ENCODE measurements at places on chromosomes 5 and 9.

- DNase-seq = no peak
- H3K36me3 ChIP-seq = peaks cover 3% of the 10 kb centered on the region
- H3K27me3 ChIP-seq = peaks cover 41% of the 10 kb centered on the region
- no peak overlapping the region for H3K4me3 ChIP-seq
These were observed 5.0 kb upstream of the QRFP start for GRCh38 chr9:130901498-130902203.

DNA sequence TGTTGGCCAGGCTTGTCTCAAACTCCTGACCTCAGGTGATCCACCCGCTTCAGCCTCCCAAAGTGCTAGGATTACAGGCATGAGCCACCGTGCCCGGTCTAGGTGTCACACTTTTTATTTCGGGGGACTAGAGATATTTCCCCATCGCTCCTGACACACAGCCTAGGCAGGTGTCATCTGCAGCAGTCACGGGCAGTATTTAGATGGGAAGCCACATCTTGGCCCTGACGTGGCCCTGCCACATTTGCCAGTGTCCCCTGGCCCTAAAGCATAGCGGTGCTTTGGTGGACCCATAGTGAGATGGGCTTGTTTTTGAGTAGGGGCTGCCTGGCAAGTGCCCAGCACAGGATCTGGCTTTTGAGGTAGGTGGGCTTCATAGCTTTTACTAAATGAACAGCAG, 45.0 kb upstream of the LRRTM2 start:
- H3K4me3 ChIP-seq = no peak overlapping the region
- H3K36me3 ChIP-seq = peaks cover 2% of the 10 kb centered on the region
- no peak overlapping the region for H3K27ac ChIP-seq
- no peak for DNase-seq
- H3K4me1 ChIP-seq = no peaks in the 10 kb centered on the region

GRCh38 chr5:145680767-145681166, 154.4 kb downstream of the PRELID2 start:
- DNase-seq = no peak
- H3K4me1 ChIP-seq = no peaks in the 10 kb centered on the region
- no peak overlapping the region for H3K27ac ChIP-seq
- no peaks in the 10 kb centered on the region for H3K36me3 ChIP-seq
- no peak overlapping the region for H3K4me3 ChIP-seq
- H3K27me3 ChIP-seq = no peaks in the 10 kb centered on the region

- no peaks in the 10 kb centered on the region for H3K36me3 ChIP-seq
These were observed 407.1 kb upstream of the PAPPA start for GRCh38 chr9:115746496-115746895.

GRCh38 chr5:15215056-15215455, 284.9 kb upstream of the FBXL7 start:
- no peak overlapping the region for H3K27ac ChIP-seq
- no peaks in the 10 kb centered on the region for H3K36me3 ChIP-seq
- no peaks in the 10 kb centered on the region for H3K4me1 ChIP-seq
- DNase-seq = no peak
- H3K4me3 ChIP-seq = no peak overlapping the region

GRCh38 chr5:58076483-58077257, 383.2 kb downstream of the PLK2 start:
- H3K27me3 ChIP-seq = no peaks in the 10 kb centered on the region
- no peak for DNase-seq
- H3K27ac ChIP-seq = no peak overlapping the region
- no peak overlapping the region for H3K4me3 ChIP-seq
- no peaks in the 10 kb centered on the region for H3K36me3 ChIP-seq

- no peaks in the 10 kb centered on the region for H3K27me3 ChIP-seq
- no peak for DNase-seq
- peaks cover 37% of the 10 kb centered on the region for H3K4me1 ChIP-seq
These were observed 103.5 kb downstream of the MVB12B start for GRCh38 chr9:126430124-126430523.

GRCh38 chr5:80804332-80804731, 149.5 kb upstream of the DHFR start:
- peaks cover 5% of the 10 kb centered on the region for H3K36me3 ChIP-seq
- no peak overlapping the region for H3K27ac ChIP-seq
- no peaks in the 10 kb centered on the region for H3K27me3 ChIP-seq
- no peak overlapping the region for H3K4me3 ChIP-seq
- DNase-seq = no peak

DNA sequence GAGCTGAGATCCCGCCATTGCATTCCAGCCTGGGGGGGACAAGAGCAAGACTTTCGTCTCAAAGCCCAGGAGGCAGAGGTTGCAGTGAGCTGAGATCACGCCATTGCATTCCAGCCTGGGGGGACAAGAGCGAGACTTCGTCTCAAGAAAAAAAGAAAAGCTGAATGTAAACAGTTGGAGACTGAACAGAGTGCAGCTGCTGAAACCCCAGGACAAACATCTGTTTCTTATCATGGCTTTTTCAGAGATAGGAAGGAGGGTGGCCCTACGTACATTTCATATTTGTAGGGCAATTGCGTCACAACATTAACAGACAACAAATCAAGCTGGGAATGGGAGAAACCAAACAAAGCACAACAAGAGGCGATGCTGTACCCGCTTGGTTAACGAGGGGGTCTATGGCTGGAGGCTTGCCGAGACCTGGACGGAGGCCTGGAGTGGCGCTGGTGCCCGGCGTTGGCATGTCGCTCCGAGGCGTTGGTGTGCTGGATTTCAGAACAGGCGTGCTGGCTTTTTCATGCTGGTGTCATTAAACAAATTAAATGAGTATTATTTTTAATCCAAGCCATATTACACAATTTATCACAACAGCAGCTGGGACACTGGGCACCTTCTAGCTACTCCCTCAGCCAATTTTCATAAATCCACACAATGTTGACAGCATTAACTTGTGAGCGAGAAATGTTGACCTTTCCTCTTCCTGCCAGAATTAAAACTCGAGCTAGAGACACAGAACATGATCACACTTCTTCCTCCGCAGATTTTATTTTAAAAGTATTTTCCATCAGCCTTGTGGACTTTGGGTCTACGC, 76.1 kb downstream of the TLE1 start:
- no peak for DNase-seq
- no peak overlapping the region for H3K27ac ChIP-seq
- H3K27me3 ChIP-seq = no peaks in the 10 kb centered on the region
- H3K4me3 ChIP-seq = no peak overlapping the region
- H3K36me3 ChIP-seq = no peaks in the 10 kb centered on the region
- H3K4me1 ChIP-seq = no peaks in the 10 kb centered on the region

DNA sequence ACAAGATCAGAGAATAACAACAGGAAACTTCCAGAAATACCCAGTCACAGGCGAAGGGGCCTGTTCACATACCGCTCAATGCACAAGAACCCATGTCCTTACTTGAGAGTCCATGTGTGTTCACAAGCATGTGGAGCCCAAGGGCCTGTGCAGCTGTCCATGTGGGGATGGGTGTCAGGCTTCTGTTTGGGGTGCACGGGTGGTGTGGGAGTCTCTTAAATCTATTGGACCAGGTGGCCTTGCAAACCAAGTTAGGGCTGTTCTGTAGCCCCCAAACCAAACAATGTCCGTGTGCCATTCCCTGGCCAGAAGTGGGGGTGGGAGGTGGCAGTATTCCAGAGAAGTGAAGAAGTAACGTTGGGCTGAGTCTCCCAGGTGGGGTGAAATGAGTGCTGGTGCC, 222.3 kb downstream of the PBX3 start:
- peaks cover 8% of the 10 kb centered on the region for H3K36me3 ChIP-seq
- no peaks in the 10 kb centered on the region for H3K4me1 ChIP-seq
- no peaks in the 10 kb centered on the region for H3K27me3 ChIP-seq
- H3K4me3 ChIP-seq = no peak overlapping the region
- DNase-seq = no peak
- H3K27ac ChIP-seq = no peak overlapping the region

GRCh38 chr5:89396278-89396954, 513.4 kb upstream of the MEF2C start:
- H3K27ac ChIP-seq = no peak overlapping the region
- DNase-seq = no peak
- H3K27me3 ChIP-seq = no peaks in the 10 kb centered on the region
- no peak overlapping the region for H3K4me3 ChIP-seq
- peaks cover 5% of the 10 kb centered on the region for H3K4me1 ChIP-seq
- H3K36me3 ChIP-seq = no peaks in the 10 kb centered on the region

Data from central memory CD8-positive, alpha-beta T cell (primary cell).